ENCODE measurements at places on chromosomes 6 and 20.

DNA sequence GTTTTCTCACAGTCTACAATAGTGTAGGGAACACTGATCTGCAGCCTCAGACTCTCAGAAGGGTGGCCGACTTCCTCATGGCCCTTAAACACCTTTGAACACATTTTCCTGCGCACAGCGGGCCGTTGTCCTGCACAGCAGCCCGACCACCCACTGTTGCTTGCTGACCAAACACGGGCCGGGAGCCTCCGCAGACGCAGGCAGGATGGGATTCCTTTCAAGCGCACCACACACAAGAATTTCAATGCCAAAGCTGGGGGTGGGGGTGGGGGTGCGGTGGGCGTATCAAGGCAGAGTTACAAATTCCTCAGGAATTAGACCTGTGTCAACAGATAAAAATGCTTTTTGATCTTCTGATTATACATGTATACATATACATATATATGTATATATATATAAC is 74.5 kb downstream of the HUS1B start:
- no peak for DNase-seq

- DNase-seq = no peak
Observed at GRCh38 chr6:47836046-47836445, 54.2 kb downstream of the OPN5 start.

DNA sequence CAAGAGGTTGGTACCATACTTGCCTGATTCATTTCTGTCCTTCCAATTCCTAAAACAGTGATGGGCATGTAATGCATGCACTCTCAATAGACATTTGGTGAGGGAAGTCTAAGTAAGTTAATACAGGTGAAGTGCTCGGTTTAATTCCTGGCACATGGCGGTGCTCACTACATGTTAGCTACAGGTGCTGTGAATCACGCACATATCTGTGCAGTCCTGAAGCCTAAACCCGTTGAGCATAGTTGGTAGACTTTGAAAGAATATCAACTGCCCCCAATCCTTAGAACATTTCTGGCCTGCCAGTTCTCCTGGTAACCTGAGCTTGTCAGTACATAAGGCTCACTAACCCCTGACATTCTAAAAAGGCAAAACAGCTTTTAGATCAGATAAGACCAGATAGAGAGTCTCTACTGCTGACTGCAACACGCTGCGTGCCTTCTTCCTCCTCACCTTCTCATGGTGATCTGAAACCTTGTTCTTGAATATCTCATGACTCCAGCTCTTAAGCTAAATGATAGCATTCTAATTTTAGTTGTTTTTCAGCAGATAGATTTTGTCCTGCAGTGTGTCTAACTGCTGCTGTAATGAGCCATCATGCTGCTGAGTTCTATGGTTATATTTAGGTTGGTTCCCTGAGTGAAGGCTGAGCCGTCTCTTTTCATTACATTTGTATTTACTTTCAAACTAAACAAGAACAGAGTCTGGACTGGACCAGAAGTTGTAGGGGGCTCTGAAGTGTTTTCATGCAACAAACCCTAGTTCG is 328.5 kb upstream of the QKI start:
- DNase-seq = no peak

GRCh38 chr6:26514984-26515383 is 14.9 kb downstream of the BTN1A1 start:
- DNase-seq = no peak

DNA sequence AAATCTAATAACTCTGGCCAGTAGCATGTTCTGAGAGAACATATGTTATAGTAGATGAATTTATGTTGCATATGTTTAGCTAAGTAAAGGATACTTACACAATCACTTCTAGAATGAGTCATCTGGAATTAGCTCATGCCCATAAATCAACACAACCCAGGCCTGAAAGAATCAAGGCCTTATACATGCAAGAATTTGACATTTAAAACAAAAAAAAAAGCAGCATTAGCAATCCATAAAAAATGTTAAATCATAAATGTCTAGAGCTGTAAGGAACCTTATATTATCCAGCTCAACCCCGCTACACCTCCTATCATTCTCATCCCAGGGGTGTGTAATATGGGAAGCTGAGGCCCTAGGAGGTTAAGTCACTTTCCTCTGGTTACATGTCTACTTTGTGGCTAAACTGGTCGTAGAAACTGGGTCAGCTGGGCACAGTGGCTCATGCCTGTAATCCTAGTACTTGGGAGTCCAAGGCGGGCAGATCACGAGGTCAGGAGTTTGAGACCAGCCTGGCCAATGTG is 105.2 kb upstream of the CARMIL1 start:
- DNase-seq = no peak
